Hematopoietic multipotent progenitor cell (in vitro differentiated cells): ENCODE measurements at places on chromosomes 2 and 18. TPM values are rescaled to one million over a fixed set of nuclear protein-coding genes. Genes with fewer than 3 reads are reported as not detected.

The HOXD4 gene
- not detected for total RNA-seq

The KIF5C gene
- under 0.01 TPM for total RNA-seq

The ZNF804A gene
- total RNA-seq = 4.6 TPM

The NDC80 gene
- 1.3 TPM for total RNA-seq

The GALNT13 gene
- total RNA-seq = under 0.01 TPM

The FAM161A gene
- total RNA-seq = 1.1 TPM

DNA sequence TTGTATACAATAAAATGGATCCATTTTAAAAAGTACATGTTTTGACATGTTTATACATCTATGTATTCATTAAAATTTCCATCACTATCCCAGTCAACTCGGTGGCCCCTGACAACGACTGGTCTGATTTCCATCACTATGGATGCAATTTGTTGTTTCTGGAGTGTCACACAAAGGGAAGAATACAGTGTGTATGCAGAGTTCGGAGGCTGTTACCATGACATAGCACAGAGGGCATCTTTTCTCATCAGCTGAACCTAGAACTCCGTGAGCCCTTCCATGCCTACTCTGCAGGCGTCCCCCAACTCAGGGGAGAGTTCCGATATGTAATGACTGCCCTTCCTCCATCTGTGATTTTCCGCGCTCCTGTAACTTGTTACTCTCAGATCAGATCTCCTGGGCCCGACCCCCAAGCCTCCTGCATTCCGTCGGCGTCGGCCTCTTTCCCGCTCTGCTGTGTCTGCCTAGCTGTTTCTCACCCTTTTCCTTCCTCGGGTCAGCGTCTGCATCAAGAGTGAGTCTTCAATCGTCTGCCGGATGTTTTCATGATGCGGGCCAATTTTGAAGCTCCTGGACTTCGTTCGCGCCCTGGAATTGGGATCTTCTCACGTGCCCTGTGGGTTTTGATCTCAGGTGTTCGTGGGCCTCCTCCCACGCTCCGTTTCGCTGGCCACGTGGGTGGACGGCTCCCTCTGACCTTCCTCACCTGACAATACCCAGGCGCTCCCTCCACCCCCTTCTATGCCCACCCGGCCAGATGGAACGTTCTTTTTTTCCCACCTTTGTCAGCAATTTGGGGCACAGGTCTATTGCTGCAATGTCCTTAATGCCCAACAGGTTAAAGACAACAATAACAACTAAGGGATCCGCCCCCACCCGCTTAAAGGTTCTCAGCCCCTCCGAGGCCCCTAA, 161.0 kb downstream of the TWIST2 start:
- no peak for DNase-seq

DNA sequence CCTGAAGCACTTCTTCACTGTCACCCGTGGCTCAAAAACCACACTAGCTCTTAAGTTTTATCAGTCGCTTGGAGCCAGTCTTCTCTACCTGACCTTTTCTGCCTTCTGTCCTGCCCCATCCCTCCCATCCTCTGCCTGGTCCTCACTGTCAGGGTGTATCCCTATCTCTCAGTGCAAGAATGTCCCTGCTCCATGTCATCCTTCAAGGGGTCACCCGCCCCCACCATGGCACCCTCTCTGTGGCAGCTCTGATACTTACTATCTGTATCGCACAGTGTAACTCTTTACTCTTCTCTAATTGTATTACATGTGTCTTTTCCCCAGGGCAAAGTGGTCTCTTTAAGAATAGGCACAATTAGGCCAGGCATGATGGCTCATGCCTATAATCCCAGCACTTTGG, 4.4 kb downstream of the VAMP5 start:
- DNase-seq = no peak

- DNase-seq = no peak
These were observed 36.3 kb downstream of the VSNL1 start for GRCh38 chr2:17576802-17577201.

GRCh38 chr2:122341007-122341406, 585.6 kb downstream of the TSN start:
- DNase-seq = no peak

- DNase-seq = no peak
These were observed 11.0 kb upstream of the CAVIN2 start for GRCh38 chr2:191857886-191858285.

GRCh38 chr2:198448789-198449188, 644.4 kb downstream of the PLCL1 start:
- DNase-seq = no peak

GRCh38 chr18:23498877-23499276, 4.4 kb upstream of the RMC1 start:
- DNase-seq = peak; percentile 85

DNA sequence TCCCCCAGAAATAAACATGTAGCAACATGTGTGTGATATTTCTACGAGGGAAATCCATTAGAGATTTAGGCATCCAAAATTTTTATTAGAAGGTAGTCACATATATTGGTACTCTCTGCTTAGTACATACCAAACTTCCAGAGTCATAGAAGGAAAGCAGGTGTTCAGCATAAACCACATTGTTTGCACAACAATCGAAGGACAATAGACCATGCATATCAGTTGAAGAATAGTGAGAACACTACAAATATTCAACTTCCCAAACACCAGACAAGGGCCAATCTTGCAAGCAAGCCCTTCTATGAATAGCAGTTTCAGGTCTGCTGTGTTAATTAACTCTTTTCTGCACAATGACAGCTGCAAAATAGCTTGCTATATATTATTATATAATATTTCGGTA, 702.2 kb downstream of the ERBB4 start:
- no peak for DNase-seq

- DNase-seq = no peak
These were observed 844 bp upstream of the VSNL1 start for GRCh38 chr2:17539611-17540092.

DNA sequence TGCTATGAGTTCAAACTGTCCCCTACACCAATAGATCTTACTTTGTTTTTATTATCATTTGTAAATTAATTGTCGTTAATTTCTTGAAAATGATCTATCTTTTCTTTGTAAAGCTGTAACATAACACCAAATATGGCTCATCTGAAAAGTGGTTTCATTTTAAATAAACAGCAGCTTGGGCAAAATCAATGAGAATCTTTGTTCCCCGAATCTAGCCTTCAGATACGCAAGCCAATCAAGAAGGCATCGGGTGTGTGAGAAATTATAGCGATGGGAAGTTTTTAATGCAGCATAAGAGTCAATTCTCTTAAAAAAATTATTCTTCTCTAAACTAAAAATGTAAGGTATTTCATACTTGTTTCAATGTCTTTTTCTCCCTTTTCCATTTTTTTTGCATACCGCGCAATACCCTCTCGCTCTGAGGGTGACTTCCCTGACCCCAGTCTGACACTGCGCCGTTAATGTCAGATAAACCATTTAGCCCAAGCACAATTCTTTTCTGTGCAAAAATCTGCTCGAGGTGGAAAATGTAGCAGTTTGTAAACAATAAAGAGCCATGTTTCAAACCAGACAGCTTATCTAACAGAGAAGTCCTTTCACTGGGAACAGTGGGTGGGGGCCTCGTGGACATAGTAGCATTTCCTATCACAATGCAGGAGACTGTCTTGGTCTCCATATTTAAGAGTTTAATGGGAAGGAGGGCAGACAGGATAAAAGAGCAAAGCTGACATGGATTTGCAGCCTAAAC, 129.4 kb downstream of the TCF4 start:
- no peak for DNase-seq

DNA sequence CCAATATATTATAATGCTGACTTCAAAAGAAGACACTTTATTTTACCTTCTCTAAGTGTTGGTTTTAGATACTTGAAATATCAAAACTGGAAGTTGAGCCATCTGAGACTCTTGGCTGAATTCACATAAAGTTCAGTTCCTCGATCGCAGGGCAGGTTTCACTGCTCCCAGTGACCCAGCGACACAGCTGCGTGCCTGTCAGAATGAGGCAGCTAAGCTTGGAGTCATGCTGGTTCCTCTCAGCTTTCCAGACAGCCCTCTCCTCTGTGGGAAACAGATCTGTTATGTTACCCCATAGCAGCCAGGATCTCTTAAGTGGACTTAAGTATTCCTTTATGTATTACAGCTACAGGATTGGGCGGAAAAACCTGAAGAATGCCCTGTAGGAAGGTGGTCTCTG, 142.8 kb upstream of the ALPP start:
- no peak for DNase-seq

DNA sequence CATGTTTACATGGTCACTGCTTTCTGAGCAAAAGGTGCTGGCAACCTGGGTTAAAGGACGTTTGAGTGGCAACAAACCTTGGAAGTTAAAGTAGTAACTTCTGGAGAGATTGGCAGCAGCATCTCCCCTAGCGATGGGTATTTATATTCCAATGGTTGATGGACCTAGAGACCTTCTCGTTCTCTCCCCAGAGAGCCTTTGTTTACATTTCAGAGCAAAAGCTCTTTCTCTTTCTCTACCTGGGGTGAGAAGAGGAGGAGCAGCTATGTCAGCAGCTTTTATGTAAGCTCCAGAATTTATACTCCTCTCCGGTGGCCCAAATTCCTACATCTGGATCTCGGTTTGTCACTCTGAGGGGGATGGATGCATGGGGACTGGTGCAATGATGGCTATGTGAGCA, 213.7 kb upstream of the ARL4C start:
- no peak for DNase-seq
